ENCODE measurements at places on chromosomes 2 and 18.
A peak's percentile ranks its signal among the peaks of the same experiment; 100 is the strongest.

DNA sequence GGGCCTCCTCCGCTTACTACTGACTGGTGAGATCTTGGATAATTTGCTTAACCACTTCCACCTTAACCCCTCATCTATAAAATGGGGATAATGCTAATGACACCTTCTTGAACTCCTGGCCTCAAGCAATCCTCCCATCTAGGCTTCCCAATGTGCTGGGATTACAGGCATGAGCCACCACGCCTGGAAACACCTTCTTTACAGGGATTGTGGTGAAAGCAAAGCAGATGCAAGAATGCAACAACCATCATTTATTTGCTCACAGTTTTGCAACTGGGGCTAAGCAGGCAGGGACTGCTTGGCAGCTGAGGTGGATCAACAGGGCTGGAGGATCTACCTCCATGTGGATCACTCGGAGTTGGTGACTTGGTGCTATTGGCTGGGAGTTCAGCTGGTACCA lies 76.2 kb upstream of the ZNF532 start:
- no peak for DNase-seq

GRCh38 chr2:127462461-127462860 lies 44.2 kb downstream of the PROC start:
- DNase-seq = no peak

GRCh38 chr2:15976354-15976753 lies 36.0 kb downstream of the MYCN start:
- DNase-seq = no peak

DNA sequence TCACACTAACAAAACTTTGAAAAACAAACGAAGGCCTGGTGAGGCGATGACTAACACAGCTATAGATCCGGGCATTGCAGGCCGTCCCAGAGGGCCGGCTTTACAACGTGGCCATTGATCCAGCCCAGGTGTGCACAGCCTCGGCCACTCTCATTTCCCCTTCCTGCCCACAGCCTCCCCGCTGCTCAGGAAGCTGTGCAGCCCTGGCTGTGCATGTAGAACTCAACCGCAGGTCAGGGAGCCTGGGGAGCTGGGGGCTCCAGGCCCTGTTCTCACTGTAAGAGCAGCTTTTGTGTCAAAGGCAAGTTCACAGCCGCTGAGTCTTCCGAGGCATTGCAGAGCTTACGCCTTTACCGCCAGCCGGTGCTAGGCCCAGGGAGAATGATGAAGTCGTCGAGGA lies 87.2 kb downstream of the LONRF2 start:
- DNase-seq = peak; percentile 13

DNA sequence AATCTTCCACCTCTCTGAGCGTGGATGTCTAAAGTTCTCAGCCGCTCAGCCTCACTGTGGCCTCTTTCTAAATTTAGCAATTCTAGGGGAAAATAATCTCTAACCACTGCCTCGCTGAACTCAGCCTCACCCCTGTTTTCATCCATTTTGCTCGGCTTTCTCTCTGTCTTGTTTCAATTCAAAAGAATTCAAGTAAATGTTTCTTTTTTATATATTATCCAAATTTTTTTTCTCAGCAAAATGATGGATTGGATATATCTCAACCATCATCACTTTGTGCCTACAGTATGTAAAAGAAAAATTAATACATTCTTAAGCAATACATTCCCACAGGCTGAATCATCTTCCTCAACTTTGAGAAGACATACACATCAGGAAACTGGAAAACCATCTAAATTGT lies 24.0 kb upstream of the GALNT5 start:
- no peak for DNase-seq

- no peak for DNase-seq
These were observed 132.0 kb downstream of the SH3BP4 start for GRCh38 chr2:235083822-235084221.

DNA sequence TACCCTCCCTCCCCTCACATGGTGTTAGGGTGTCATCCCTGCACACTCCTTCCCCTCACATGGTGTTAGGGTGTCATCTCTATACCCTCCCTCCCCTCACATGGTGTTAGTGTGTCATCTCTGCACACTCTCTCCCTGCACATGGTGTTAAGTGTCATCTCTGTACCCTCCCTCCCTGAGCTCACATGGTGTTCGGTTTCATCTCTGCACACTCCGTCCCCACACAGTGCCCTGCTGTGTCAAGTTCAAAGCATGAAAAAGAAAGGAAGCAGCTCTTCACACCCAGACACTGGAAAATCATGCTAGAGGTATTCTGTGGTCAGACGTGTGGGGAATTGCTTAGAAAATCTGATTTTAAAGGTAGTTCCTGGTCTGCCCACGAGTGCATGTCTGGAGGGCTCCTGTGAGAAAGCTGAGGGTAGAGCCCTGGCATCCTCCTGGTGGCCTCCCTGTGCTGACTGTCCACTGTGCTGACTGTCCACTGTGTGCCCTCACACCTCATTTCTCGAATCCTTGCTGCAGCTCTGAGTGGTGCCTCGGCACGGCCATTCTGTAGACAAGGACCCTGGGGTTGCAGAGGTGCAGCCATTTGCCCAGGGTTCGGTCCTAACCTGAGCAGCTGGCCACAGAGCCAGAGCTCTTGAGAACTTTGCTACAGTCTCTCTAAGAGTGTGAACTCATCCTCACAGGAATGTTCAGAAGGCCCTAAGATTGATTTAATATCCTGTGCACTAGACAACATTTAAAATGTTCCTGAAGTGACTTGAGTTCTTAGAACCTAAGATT lies 69.1 kb upstream of the NFATC1 start:
- DNase-seq = no peak

DNA sequence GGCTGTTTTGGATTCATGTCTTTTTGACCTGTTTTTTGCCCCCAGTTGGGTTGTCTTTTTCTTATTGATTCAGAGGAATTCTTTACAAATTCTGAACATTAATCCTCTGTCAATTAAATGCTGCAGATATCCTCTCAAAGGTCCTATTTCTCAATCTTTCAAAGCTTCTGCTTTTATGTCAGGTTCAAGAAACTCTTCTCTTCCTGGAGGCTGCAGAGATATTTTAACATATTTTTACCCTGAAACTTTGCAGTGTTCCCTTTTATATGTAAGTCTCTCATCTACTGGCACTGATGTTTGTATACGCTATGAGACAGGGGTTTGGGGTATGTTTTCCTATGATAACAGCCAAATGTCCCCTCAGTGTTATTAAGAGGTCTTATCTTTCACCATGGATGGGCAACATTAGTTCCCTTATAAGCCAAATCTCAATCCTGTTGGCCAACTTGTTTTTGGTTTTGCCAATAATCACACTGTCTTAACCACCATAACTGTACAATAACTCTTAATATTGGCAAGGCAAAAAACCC lies 159.3 kb downstream of the HDAC4 start:
- no peak for DNase-seq

DNA sequence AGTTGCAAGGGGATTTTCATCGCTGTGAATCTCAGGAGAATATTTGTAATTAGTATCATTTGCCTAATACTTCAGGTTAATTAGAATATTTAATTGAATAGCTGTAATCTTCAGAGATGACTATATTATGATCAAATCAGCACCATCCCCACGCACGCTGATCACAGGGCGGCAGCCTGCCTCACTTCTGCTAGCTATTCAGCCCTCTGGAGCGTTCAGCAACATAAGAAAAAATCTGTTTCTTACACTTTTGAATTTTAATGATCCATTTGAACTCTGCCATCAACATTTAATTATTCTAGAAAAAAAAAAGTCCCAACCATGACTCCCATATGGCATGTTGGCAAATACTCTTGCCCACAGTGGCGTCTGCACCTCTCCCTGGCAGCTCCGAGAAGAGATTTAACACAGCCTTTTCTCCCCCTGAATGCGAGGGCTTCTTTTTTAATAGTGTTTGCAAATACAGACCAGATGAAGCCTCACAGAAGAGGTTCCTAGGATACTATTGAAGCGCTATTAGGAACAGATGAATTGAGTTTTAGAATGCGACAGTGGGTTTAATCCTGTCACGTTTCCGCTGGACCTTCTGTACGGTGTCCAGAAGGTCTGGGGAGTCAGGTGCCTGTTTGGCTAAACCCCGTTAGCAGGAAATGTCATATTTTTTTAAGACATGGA lies 731.9 kb upstream of the SALL3 start:
- no peak for DNase-seq

DNA sequence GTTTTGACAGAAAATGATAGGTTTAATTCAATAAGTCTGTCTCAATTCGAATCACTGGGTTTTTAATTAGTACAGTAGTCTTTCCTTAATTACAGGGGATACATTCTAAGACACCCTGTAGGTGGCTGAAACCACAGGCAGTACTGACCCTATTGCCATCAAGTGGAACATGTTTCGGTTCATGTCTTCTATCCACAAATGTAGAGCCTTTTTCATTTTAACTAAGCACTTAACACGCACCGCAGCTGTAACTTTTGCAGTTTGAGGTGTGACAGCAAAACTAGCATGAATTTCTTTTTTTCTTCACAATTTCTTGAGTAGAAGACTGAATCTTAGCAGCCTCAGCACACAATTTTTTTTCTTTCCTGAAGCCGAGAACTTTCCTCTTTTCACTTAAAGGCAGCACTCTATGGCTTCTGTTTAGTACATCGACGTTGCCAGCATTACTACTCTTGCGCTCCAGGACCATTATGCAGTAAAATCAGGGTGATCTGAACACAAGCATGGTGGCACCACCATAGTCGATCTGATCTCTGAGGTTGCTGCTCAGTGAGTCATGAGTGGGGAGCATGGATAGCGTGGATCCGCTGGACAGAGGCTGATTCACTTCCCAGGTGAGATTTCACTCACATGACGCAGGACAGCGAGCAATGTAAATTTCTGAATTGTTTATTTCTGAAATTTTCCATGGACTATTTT lies 805.1 kb downstream of the RNF144A start:
- no peak for DNase-seq

Measured in CD4-positive, alpha-beta T cell treated with Interleukin-4 for 4 hours (primary cell).